ENCODE measurements at places on chromosomes 3 and 15.
A peak's percentile ranks its signal among the peaks of the same experiment; 100 is the strongest.

GRCh38 chr3:188594139-188594538 lies 440.2 kb downstream of the LPP start:
- DNase-seq, result no peak

DNA sequence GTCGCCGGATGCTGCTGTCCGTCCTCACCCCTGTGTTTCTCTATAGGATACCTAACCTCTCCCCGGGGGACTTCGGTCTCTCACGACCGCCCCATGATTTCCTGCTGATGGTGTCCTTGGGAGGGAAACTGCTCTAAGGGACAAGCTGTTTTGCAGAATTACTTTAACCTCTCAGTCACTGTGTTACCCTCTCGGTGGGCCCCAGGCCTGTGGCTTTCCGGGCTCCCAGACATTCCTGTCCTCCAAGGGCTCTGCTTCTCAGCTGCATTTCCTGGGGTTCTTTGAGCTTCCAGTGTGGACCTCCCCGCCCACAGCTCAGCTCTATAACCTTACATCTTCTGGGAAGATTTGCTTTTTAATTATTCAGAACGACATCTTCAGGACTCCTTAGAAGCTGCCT lies 40.9 kb downstream of the CHST2 start:
- DNase-seq, result no peak

DNA sequence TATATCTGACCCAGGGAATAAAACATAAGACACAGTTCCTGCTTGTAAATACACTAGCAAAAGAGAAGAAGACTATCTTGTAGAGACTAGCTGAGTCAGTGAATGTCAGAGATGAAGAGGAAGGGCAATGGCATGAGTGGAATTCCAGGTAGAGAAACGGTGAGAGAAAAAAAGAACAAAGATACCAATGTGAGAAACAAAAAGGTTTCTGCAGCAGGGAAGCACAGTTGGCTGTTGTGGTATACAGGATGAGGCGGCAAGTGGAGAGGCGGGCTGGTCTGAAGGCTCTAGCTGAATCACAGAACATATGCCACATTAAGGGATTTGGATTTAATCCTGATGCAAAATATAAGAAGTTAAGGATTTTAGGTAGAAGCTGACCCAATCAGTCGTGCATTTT lies 17.1 kb upstream of the TASOR start:
- DNase-seq, result no peak

DNA sequence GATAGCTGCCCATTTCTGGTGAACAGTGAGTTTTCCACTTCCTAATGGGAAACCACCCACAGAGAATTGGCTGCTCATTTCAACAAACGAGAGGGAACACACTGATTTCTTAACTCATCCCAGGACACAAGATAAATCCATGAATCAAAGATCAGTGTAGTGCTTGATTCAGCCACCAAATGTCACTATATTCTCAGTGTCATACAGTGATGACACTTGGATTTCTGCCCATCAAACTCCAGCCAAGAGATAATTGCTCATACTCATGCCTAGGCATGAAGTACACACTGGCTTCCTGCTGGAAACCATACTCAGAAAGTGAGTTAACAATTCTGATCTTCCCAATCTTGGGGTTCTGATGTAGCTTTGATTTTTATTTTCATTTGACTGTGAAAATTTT lies 35.4 kb upstream of the GRM7 start:
- no peak for DNase-seq

DNA sequence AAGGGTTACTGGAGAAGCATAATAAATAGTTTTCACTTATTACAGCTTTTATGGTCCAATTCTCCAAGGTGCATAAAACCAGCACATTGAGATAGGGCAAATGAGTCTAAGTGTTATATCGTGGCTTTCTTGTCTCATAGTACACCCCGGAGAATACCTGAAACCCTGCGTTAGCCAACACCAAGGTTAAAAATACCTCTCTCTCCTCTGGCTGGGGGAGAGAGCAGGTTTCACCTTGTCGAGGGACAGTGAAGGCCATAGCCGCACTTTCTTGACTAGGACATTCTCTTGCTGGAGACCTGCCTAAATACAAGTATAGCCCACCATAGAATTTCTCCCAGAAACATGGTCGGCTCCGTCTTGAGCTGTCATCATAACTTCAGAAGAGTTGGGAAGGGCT lies 51.4 kb upstream of the ATOSA start:
- DNase-seq, result no peak

- DNase-seq, result no peak
These were observed 18.2 kb downstream of the IRAK2 start for GRCh38 chr3:10182950-10183349.

DNA sequence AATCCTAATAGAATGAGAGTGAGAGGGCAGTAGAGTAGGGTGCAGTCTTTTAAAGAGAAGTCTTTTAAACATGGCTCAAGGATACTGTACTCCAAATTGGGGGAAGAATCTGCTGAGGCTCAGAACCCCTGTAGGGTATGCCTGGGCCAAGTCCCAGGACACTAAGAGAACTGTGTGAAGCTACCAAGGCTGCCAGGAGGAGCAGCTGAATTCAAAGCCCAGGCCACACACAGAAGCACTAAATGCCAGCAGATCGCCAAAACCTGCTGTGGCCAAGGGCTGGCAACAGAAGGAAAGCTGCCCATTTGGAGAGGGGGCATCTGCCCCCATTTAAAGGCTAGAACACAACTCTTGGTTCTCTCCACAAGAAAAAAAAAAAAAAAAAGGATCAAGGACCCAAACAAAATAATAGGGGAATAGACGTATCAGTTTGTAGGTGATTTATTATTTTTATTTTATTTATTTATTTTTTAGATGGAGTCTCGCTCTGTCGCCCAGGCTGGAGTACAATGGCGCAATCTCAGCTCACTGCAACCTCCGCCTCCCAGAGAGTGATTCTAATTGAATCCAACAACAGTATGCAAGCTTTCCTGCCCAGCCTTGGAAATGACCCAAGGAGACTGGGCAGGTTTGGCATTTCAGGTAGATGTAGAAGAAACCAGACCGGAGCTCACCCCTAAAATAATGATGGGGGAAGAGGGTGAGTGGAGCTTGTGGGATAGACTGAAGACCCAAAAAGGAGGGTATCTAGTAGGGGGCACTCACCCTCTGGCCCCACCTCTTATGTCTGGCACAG lies 279.0 kb upstream of the WNT5A start:
- no peak for DNase-seq

GRCh38 chr15:27723821-27724220 lies 375.3 kb downstream of the OCA2 start:
- no peak for DNase-seq

- DNase-seq, result no peak
These were observed 27.7 kb downstream of the PTX3 start for GRCh38 chr3:157464321-157464720.

GRCh38 chr3:53545996-53546359 lies 51.6 kb downstream of the CACNA1D start:
- no peak for DNase-seq

- DNase-seq, result peak; percentile 91
These were observed at the start of gene GBE1 for GRCh38 chr3:81760924-81761903. GBE1 (minus strand) TSS chr3:81761645; CDS start chr3:81761517, 128 bp downstream.

DNA sequence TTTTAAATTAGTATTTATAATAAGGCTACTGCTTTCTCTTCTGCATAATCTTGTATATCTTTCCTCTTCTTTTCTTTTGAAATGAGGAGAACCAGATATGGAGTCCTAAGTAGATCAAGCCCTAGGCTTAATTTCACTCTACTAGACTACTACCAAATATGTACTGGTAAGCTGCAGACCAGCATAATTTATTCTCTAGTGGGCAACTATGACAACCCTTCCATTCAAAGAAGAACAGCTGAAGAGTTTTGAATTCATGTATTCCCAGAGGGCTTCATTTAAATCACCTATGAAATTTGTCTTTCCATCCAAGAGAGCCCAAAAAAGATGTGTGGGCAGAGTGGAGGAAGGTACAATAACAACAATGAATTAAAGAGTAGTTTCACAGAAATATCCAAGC lies 10.0 kb downstream of the RAD18 start:
- DNase-seq, result no peak

- peak; percentile 86 for DNase-seq
These were observed 564 bp upstream of the PIGZ start for GRCh38 chr3:196969134-196969659.

- DNase-seq, result no peak
These were observed 1.4 kb downstream of the SRGAP3 start for GRCh38 chr3:9247941-9248521.

DNA sequence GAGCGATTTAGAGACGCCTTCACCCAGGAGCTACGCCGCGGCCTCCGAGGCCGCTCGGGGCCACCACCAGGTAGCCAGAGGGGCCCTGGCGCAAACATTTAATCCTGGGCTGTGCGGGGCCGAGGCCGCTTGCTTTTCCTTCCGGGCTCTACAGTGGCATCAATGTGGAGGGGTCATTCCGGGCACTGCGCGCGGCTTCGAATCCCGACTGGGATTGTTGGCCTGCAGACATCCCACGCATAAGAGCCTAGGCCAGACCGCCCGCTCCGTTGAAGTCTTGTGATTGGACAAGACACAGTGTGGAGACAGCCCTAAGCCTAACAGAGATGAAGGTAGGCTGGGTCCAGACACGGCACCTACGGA lies 568 bp upstream of the NCBP2 start:
- no peak for DNase-seq

DNA sequence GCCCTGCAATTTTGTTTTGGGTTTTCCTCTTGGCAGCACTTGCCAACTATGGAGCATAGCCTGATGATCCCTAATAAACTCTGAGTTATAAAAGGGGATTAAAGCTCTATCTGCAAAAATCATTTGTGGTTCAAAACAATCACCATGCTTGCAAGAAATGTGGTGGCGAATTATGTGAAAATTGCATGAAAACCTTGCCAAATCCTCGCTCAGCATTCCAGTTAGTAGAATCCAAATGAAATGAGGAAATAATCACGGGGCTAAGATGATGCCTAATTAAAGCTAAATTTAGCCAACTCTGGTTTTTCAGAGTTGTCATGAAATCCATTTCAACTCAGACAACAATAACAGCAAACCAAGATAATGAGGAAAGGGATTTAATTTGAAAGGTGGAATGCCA lies 73.0 kb upstream of the PROK2 start:
- DNase-seq, result no peak

DNA sequence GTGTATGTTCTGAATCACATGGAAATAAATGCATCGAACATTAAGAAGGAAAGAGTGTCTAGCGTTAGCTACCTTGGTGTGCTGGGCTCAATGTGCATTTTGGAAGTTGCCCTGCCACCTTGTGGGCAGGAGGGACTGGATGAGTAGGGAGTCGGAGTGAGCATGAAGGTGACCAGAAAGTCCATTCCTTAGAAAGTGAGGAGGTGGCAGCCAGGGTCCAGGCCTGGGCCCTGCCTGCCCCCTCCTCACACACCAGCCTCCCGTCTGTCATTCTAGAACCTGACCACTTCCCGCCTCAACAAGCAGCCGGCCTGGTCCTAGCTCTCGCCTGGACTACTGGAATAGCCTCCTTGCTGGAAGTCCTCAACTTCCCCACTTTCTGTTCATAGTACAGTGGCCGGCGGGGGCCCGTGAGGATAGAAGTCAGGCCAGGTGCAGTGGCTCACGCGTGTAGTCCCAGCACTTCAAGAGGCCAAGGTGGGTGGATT lies 10.2 kb upstream of the GATA2 start:
- no peak for DNase-seq

DNA sequence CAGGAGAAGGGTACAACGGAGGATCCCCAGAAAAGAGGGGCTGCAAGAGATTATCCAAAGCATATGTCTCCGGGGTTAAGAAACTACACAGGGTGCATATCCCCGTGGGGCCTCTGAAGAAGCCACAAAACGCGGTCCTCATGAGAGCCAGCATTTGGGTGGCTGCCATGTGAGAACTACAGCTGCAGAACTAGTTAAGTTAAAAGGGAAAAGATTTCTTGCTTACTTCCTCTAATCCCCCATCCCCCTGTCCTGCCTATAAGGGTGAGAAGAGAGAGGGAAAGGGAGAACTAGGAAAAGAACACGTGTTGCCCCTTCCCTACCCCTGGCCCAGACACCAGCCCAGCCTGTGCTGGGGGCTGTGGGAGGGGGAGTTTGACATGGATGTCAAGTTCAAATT lies 70.4 kb upstream of the PCSK6 start:
- DNase-seq, result no peak

- DNase-seq, result peak; percentile 38
These were observed 3.5 kb upstream of the MNS1 start for GRCh38 chr15:56468401-56468800.

DNA sequence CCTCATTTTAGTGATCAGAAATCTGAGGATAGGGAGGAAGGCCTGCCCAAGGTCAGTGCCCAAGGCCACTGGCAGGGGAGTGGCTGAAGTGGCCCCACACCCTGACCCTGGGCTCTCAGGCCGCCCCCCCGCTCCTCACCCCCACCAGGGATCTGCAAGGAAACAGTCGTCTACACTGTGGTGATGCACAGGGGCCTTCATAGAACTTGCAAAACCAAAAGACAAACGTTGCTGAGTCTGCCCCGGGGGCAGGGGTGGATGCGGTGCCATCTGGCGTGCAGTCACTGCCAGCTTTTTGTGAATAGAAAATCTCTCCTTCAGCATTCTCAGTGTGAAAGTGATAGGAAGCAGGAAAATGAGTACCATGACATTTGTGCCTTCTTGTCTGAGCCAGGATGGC lies 41.3 kb downstream of the WHAMM start:
- no peak for DNase-seq

DNA sequence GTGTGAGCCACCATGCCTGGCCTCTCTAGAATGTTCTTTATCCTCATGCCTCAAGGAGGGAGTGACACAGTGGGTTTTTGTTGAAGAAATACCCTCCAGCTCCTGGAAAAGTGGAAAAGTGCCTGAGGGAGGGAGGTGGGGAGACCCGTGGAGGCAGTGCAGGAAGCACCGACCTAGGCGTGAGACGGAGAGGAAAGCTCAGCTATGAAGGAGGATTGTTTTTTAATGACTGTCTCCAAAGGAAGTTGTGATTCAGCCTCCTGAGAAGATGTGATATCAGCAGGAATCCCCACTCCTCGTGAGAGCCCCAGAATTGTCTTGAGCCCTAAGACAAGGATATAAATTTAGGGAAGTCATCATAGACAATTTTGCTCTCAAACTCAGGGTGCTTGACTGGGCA lies 21.7 kb downstream of the RPLP1 start:
- no peak for DNase-seq
